ENCODE measurements at places on chromosomes 16 and 17.

DNA sequence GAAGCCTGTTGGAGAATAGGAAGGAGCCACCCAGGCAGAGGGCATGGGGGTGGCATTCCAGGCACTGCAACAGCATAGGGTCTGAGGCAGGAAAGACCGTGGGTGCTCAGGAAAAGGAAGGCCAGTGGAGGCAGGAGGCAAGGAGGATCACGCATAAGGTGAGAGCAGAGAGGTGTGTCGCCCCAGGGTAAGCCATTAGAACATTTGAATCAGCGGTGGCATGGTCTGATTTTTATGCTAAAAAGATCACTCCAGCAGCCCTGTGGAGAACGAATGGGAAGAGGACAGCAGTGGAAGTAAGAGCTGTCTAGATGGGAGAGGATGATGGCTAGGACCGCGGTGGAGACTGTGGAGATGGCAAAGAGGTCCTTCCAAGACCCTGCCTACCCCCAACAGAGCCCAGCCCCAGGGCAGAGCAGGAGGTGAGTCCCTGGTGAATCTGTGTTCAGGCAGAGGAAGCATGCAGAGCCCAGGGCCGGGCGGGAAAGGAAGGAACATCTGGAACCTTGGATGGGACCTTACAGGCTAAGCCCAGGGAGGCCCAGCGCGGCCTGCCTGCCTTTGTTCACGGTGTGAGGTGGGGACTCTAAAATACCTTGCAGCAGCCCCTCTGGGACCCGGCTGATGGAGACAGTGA is 7.8 kb downstream of the LPO start:
- peak; percentile 7 for DNase-seq

GRCh38 chr16:4465977-4466779 is 8.2 kb downstream of the NMRAL1 start:
- no peak for DNase-seq

DNA sequence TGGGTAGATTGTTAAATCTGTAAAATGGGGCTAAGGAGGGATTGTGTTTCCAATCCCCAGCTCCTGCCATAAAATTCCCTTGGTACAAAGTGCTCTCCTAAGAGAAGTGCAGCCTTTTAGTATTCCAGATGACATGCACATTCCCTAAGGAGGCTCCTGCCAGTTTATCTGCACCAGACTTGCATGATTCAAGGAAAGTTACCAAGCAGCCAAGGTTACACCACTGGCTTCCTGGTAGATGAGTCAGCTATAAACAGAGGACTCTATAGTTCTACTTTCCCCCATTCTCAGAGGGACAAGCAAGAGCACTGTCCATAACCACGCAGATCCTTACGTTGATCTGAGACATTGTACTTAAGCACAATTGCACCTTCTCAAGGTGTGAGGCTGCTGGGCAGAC is 1.9 kb downstream of the CALB2 start:
- DNase-seq, result no peak

- no peak for DNase-seq
These were observed 5.7 kb downstream of the CALB2 start for GRCh38 chr16:71364133-71364681.

- DNase-seq, result no peak
These were observed 82.3 kb downstream of the CCDC182 start for GRCh38 chr17:57662644-57663308.

DNA sequence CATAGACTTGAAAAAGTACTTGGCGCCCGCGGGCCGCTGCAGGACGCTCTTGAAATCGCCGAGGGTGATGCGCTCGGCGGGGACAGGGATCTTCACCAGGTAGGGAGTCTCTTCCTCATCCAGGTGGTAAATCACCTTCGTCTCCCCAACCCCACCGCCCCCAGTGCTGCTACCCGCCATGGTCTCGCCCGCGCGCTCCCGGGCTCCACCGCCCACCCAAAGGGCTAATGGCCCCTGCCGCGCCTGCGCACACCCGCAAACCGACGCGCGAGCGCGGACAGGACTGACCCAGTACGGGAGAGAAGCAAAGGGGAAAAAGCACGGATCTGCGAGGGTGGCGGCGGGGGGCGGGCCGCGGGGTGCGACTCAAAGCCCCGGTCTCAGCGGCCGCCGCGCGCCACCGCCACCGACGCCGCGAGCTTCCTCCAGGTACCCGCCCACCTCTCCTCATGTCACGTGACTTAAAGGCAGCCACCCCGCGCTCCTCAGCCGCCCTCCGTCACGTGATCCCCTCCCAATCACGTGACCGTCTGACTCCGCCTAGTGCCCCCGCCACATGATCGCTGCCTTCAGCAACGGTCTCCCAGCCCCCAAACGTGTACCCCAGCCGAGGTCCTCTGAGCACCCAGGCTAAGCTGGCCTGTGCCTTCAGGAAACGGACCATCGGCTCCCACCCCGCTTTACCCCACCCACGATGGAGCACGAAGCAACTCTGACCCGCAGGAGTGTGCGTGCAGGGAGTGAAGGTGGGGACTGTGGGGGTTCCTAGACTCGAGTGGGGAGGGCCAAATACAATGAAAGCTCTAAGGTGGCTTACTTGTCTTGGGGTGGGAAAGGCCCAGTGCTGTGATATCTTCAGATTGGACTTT is at the start of gene DVL2:
DVL2 (minus strand) TSS at position 435 of the 869 bp plus-strand sequence; CDS start at position 180, 255 bp downstream.
- DNase-seq, result peak; percentile 88

- no peak for DNase-seq
These were observed 43.8 kb downstream of the TBCD start for GRCh38 chr17:82795615-82796014.

DNA sequence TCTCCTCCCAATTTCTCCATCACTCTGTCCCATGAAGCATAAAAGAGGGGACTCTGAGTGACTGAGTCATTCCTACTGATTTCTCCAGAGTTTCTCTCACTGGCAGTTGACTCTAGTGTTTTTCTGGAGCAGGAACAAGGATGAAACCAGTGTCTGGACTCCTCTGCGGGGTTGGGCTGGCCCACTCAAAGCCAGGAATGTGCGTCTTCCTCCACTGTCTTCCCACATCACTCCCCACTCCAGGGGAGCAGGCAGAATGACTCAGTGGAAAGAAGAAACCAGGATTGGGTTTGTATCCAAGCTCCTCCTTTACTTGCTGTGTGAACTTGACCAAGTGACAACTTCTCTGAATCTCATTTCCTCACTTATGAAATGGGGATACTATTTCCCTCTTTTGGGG is 497.5 kb upstream of the SALL1 start:
- DNase-seq, result no peak

- DNase-seq, result no peak
These were observed 225.1 kb upstream of the CA10 start for GRCh38 chr17:52383493-52384100.

DNA sequence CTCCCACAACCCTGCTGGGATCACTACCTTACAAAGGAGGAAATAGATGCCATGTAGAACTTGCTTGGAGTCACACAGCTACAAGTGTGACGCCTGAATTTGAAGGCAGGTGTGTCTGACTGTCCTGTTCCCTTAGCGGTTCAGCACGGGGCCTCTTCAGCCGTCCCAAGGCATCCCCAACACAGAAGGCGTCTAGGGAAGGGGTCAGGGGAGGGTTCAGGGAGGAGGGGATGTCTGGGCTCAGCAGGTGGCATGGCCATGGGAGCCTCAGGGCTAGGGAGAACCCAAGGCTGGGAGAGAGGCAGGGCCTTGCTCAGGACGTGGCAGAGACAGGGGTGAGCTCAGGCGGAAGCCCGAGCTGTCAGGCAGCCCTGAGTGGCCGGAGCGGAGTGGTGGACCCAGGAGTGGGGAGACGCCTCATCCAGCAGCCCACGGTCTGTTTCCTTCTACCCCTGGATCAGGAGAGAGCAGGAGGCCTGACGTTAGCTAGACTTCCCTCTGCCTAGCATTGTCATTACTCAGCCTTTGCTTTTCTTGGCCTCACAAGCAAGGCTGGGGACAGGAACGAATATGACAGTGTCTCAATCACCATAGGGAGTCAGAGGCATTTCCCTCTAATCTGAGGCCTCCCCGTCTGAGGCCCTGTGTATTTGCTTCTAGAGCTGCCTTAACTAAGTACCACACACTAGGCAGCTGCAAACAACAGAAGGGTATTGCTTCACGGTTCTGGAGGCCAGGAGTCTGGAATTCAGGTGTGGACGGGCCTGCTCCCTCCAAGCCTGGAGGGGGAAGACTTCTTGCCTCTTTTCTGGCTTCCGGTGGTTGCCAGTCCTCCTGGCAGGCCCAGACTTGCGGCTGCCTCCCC is 31.3 kb upstream of the ANKRD40CL start:
- DNase-seq, result no peak

DNA sequence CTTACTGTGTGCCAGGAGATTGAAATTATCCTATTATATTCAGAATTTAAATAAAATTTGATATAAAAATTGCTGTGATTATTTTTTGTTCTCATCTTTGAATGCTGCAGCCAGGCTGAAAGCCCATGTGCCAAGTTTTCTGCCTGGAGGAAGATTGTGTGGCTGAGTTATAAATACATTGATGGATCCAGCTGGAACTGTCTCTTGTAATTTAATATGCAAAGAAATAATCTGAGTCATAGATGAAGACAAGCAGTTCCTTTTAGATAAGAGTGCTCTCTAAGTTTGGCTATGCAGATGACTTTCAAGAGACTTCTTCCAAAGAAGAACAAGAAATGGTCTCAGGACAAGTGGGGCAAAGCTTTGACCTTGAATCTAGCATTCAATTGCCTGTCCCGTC is 871.0 kb downstream of the CDH11 start:
- no peak for DNase-seq

DNA sequence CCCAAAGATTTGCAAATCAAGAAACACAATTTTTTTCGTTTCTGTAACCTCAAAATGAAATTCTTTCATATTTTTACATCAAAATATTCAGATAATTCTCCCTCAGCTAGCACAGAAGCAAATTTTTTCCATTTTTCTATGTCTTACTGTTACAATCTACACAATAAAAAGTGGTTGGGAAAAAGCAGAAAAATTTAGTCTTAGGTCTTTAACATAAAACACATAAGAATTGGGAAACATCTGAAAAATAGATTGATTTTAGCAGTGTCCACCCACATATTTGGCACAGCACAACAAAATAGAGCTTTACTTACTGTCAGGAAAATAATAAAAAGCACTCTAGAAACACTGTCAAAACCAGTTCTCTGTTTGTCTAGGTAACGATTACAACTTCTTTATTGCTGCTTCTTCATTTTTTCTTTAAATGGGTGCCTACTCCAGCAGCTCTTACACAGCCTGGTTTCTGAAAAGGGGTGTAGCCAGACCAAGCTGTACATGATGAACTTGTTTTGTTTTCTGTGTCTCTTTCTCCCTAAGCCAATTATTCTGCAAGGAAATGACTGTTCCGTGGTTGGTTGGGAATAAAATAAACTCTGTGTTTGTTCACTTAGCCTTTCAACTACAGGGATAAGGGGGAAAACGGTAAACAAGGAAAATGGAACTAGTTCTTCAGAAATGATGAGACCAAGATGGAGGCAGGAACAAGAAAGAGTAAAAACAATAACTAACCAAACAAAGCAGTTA is at the start of gene ABCA6:
ABCA6 (minus strand) TSS at position 465 of the 744 bp plus-strand sequence. CDS start 1,192 bp downstream, outside the sequence.
- DNase-seq, result no peak

DNA sequence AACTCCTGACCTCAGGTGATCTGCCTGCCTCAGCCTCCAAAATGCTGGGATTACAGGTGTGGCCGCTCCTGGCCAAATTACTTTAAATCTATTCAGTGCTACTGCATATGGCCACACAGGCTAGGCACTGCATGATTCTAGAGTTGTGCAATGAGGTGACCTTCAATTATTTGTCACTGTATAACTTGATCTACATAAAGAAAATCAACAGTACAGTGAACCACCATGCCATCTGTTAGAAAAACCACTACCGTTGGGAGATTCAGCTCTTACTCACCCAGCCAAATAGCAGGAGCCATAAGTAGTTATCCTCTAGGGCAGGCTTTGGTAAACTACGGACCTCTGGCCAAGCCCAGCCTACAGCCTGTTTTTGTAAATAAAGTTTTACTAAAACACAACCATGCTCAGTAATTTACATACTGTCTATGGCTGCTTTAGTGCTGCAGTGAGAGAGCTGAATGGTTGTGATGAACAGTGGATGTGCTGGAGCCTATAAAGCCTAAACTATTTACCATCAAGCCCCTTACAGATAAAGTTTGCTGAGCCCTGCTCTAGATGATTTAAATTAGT is 40.7 kb upstream of the TANC2 start:
- no peak for DNase-seq

GRCh38 chr17:82836823-82837357 is 2.9 kb downstream of the ZNF750 start:
- no peak for DNase-seq

DNA sequence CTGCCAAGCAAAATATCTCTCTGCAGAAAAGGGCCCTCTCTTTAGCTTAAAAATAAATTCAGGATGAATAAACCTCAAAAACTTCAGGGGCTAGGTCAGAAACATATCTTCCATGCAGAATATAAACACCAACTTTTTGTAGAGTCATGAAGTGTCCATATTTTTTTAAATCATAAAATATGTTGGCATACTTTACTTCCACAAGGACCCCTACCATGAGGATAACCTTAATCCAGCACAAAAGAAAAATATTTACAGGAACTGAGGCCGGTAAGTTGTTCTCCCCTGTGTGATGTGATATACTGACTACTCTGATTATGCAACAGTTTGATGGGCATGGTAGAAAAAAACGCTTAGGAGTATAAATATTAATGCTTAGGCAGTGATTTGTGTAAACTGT is 264.8 kb upstream of the CDH11 start:
- DNase-seq, result no peak

- no peak for DNase-seq
These were observed 4.3 kb downstream of the CDIP1 start for GRCh38 chr16:4534151-4534790.

DNA sequence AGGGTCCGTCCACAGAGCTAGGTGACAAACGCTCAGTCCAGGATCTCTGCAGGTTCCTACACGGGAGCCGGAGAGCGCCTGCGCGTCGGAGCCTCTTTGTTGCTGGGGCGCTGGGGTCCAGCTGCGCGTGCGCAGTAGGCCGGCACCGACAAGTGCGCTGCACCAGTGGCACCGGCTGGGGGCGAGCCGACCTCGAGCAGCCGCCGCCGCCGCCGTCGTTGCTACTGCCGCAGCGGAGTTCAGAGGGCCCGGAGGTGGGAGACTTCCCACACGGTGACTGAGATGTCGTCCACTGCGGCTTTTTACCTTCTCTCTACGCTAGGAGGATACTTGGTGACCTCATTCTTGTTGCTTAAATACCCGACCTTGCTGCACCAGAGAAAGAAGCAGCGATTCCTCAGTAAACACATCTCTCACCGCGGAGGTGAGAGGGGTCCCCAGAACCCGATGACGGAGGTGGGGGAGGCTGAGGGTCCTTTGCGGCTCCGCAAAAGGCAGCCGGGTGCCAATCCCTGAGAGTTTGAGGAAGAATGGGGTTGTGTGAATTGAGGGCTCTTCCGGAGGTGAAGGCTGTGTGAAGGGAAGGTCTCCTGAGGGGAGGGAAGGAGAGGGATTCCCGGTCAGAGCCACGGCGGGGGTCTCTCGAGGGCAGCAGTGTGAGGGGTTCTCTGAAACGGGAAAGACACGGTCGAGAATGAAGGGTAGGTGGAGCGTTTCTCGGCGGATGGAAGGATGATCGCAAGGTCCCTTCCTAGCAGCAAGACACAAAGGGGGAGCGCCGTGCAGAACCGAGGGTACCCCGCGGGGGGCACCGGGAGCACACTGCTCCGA is at the start of gene GDPD1:
GDPD1 (plus strand) TSS at position 184 of the 831 bp plus-strand sequence; CDS start at position 283, 99 bp downstream.
- peak; percentile 95 for DNase-seq
